ENCODE measurements at places on chromosomes 13 and 19.

- no peak for DNase-seq
Observed at GRCh38 chr13:105127732-105128131, 1407.7 kb downstream of the EFNB2 start.

- no peak for DNase-seq
Observed at GRCh38 chr13:59299584-59299983, 864.1 kb downstream of the DIAPH3 start.

GRCh38 chr13:37065890-37066526 is 6.5 kb upstream of the SUPT20H start:
- no peak for DNase-seq

DNA sequence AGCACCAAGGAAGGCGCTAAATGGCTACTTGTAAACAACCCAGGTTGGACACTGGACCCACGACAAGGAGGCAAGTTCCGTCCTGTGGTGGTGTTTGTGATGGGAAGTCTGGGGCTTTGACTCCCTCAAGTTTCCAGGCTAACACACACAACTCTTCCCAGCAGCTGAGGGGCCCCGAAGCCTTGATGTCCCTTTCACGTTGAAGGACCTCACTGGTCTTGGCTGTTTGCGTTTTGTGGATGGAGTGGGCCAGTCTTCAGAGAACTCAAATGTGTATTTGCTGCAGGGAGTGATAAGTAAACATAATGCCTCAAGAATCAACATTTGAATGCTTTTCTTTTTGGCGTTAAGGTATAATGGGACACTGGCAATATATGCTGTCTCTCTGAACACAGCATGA is 199.2 kb downstream of the TM9SF2 start:
- no peak for DNase-seq

DNA sequence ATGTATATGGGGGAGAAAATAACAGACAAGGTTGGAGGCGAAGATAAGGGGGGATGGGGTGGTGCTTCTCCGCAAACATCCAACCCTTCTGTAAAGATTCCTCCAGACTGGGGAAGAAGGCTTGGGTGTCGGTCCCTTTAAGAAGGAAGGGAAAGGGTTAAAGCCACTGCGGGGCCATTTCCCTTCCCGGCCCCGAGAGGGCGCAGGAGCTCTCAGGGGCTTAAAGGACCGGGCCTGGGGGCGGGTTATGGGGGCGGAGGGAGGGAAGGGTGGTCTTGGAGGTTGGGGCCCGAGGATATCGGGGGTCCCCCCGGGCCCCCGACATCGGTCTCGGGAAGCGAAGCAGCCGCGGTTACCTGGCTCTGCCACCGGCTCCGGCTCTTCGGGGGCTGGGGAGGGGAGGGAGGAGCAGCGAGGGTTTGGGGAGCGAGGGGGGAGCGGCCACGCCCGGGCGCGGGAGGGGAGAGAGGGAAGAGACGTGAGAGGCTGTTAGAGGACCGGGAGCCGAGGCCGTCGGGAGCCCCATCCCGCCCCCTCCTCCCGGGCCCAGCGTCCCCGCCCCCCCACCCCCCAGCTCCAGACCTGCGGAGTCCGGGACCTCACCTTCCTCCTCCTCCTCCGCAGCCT is 2.8 kb downstream of the TNNT1 start:
- DNase-seq, result no peak

DNA sequence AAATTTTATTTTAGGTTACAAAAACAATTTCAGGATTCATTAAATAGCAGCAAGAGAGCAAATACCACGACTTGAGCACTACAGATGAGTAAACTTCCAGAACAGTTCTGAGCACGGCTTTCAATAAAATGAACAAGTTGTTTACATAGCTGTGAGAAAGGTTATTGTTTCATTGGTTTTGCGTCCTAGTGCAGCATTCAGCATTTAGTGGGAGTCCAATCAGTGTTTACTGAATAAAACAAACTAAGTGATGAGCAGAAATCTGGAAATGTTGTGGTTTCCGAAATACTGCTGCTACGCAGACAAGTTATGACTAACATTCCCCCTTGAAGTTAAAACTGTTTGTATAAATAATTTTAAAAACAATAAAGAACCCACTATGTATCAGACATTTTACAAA is 251.5 kb upstream of the STARD13 start:
- no peak for DNase-seq

- DNase-seq, result no peak
Observed at GRCh38 chr19:58368561-58369360, 6.2 kb upstream of the ZNF497 start.

DNA sequence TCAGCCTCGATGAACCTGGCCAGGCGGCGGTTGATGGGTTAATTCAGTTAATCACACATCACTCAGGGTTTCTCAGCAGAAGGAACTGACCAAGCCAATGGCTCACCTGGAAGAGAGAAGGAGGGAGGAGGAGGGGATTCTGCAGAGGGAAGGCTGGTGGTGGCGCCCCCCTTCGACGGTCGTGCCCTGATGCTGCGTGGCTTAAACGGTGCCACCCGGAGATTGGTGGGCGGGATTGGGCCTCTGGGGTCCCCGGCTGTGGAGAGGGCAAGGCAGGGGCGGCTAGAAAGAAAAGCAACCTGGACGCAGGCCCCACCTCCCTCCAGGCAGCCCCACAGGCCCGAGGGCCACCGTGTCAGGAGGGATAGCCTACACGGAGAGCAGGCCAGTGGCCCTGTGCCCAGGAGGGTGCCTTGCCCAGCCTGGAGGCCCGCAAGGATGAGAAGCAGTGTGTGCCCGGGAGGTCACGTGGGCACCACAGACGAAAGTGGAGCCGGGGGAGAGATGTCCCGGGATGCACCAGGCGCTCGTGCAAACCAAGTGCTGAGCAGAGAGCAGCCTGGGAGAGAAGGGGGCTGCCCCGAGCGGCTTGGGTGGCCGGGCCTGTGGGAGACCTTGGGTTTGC is 16.0 kb downstream of the CSNK1G2 start:
- DNase-seq, result no peak

DNA sequence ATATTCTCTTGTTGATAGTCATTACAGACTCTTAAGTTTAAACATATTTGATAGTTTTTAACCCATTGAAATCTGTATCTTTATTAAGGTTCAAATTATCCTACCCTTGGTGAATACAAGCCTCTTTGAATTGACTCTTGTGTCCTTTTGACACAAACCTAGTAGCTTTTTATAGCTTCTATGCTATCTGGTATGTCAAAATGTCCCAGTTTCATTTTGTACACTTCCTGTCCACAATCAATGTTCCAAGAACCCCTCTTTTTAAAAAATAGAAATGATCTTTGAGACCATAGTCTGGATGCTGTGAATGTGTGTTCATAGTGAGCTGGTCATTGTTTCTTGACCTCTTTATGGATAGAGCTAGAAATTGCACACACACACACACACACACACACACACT is 39.2 kb upstream of the FGF14 start:
- no peak for DNase-seq

- peak; percentile 72 for DNase-seq
Observed at GRCh38 chr19:47518139-47518538, 3.3 kb upstream of the NAPA start.

DNA sequence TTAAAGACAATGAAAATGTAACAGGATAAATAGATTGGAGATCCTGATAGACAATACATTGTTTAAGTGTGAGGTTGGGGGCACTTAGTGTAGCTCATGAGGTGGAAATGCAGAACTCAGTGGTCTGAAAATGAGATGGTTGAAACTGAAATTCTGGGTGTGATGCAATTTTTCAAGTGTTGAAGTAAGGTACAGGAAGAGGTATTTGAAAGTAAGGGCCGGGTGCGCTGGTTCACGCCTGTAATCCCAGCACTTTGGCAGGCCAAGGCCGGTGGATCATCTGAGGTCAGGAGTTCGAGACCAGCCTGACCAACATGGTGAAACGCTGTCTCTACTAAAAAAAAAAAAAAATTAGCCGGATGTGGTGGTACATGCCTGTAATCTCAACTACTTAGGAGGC is 113.0 kb downstream of the UFM1 start:
- no peak for DNase-seq

DNA sequence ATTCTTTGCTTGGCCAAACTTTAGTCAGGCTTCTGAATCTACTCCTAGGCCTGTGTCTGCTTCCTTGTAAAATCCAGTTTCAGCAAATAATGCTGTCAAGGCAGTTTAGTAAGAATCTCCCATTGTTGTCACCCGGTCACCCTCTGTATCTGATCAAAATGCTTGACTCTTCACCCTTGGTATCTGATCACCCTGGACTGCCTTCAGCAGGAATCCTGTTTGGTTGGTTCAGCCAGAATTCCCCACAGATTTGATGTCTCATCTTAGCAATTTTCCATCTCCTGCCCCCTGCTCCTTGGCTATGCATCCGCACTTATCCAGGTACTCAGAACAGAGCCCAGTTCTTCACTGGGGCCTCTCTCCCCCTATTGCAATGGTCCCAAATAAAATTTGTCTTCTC is 172.4 kb upstream of the UBL3 start:
- DNase-seq, result no peak

DNA sequence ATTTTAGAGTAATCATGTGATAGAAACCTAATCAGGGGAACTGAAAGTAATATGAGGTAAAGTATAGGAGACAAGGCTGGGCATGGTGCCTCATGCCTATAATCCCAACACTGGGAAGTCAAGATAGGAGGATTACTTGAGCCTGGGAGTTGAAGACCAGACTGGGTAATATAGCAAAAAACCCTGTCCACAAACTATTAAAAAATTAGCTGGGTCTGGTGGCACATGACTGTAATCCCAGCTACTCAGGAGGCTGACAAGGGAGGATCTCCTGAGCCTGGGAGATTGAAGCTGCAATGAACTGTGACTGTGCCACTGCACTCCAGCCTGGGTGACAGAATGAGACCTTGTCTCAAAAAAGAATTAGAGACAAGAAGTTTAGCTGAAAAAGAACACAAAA is 469.9 kb downstream of the GPC5 start:
- no peak for DNase-seq

DNA sequence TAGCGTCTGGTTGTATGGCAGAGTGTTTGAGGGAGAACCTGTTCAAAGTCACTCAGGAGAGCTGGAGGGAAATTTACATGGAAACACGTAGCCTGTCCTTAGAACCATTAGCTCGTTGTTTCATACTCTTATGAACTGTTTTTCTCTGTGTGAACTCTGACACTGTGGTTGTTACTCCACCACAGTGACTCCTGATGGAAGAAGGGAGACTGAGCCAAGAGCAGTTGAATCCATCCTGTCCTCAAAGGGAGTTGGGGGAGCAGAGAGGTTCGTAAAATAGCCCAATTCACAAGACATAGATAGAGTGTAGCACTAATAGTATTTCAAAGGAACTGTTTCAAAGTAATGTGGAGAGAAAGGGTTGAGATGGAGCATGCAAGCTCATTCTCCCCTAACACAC is 964.8 kb downstream of the PCDH9 start:
- DNase-seq, result no peak

DNA sequence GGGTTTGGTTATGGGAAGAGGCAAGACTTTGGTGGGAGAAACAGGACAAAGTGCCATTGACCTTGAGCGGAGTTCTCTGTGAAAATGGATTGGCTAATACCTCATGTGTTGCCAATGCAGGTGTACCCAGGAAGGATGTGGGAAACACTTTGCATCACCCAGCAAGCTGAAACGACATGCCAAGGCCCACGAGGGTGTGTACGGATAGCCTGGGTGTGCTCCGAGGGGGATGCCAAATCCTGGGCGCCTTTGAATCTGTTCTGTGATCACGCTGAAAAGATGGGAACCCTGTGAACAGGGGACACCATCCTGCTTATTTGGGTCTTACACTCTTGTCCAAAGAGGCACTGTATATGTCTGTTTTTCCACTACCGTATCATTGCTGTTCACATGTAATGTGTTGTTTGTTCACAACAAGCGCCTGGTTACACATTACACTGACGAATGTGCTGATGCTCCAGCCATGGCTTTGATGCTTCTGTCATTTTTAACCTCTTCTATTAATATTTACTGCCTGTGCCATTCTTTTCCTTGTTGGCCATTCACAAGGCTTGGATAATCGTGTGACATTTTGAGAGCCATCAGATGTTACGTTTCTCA is 8.3 kb downstream of the GTF3A start:
- peak; percentile 71 for DNase-seq

DNA sequence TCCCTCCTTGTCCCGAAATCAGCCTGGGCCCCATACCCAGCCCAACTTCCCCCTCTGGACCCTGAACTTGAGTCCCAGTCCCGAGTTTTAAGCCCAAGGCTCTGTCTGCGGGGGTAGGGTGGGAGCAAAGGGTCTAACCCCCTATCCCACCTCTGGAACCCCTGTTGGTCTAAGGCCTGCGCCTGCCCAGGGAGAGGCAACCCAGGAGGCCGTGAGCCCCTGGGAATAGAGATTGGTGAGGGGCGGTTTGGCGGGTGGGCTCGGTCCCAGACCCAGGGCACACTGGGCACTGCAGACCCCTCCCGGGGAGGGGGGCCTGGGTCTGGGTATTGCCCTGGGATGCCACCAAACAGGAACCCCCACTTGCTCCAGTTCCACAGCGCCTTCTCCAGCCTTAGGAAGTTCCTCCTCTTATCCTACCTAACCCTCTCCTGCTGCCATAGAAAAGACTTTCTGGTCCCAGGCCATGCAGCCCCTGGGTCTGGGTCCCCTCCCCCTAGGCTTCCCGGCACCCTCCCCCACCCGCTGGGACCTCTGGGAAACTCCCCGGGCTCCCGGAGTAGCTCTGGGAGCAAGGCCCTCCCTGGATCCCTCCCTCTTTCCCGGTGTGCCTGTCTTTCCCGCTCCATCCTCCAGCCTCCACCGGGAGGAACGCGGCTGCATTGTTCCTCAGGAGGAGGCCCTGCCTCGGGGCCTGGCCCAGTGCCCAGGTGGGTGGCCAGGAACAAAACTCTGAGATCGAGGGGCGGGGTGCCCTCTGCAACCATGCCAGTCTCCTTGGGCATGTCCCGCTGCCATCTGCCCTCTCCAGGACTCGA is 33.6 kb upstream of the NANOS3 start:
- no peak for DNase-seq

DNA sequence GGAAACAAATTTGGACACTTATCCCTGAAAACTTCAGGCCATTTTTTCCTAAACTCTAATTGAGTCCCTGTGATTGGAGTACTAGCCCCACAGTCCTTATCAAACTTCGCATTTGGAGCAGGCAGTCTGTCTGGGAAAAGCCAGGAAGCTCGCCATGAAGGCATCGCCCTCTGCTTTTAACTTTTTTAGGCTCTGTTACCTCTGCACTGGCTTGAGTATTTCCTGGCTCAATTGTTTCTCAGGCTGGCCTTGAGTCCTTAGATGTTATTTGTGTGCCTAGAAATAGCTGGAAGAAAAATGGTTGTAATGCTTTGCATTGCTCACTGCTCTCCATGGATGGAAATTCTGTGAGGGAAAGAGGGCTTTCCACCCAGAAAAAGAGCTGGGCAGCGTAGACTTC is 24.2 kb downstream of the ACTN4 start:
- no peak for DNase-seq

- no peak for DNase-seq
Observed at GRCh38 chr13:60990032-60990733, 425.5 kb downstream of the PCDH20 start.

DNA sequence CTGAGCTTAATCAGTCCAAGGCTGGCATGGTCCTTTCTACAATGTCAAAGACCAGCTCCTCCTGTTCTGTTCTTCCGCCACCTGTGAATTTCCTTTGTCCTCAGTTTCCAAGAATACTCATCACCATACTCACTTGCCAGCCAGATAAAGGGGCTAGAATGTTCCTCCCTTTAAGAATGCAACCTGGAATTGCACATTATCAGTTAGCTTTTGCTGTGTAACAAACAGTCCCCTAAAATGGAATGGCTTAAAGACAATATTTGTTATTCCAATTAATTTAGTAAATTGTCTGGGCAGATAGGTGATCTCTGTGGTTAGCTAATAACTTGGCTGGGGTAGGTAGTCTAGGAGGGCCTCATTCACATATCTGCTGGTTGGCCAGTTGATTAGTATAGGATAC is 36.0 kb downstream of the VAV1 start:
- no peak for DNase-seq

Data from CD8-positive, alpha-beta memory T cell (primary cell).